ENCODE measurements at places on chromosomes 5 and 9.

DNA sequence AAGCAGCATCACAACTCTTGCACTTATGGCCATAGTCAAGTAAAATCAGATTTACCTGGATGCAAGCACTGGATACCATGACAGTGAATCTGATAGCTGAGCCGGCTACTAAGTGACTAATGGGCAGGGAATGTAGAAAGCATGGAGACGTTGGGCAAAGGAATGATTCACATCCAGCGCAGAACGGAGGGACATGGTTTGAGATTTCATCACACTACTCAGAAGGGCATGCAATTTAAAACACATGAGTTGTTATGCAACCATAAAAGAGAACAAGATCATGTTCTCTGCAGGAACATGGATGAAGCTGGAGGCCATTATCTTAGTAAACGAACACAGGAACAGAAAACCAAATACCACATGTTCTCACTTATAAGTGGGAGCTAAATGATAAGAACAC is 169.1 kb upstream of the PIK3R1 start:
- no peak for DNase-seq

DNA sequence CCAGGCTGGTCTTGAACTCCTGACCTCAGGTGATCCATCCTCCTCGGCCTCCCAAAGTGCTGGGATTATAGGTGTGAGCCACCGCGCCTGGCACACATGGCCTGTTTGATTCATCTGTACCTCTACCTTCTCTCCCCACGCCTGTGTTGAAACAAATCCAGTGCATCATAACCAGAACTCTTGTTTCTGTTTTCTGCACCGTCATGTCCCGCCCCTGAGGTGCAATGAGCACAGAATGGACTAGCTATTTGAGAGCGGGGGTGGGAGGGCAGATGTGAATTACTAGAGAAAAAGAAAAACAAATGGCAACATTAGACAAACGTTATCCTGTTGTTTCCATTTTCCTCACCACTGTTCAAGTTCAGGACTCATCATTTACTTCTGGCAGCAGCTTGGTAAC is 10.7 kb upstream of the FAM193B start:
- no peak for DNase-seq

DNA sequence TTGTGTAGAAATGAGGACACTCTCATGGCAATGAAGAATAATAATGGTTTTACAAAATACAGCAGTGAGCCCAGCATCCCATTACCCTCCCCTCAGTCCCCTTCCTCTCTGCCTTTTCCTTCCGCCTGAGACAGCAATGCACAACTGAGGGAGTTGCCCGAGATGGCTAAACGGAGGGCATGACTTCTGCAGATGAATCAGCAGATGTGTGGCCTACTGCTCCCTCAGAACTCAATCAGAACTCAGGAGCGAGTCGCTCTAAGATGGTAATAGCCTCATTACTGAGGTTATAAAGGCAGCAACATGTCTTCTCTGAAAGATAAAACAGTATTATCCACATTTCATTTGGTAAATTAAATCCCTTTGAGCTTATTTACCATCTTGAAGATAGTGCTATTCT is 326.6 kb downstream of the ENC1 start:
- no peak for DNase-seq

GRCh38 chr5:181221792-181222629 is 1.1 kb upstream of the TRIM41 start:
- no peak for DNase-seq

- DNase-seq: no peak
Observed at GRCh38 chr9:3733039-3733408, 207.2 kb upstream of the RFX3 start.

- DNase-seq: no peak
Observed at GRCh38 chr5:134511796-134512660, 13.4 kb upstream of the JADE2 start.
